ENCODE measurements at places on chromosomes 5 and 9. TPM values are rescaled to one million over a fixed set of nuclear protein-coding genes. Genes with fewer than 3 reads are reported as not detected.

- peak overlapping the region; percentile 96 for H3K27ac ChIP-seq
- DNase-seq: no peak
- peaks cover 72% of the 10 kb centered on the region for H3K4me1 ChIP-seq
- H3K36me3 ChIP-seq: peaks cover 3% of the 10 kb centered on the region
- no peak overlapping the region for H3K4me3 ChIP-seq
Observed at GRCh38 chr5:172149073-172149472, 39.0 kb downstream of the STK10 start.

DNA sequence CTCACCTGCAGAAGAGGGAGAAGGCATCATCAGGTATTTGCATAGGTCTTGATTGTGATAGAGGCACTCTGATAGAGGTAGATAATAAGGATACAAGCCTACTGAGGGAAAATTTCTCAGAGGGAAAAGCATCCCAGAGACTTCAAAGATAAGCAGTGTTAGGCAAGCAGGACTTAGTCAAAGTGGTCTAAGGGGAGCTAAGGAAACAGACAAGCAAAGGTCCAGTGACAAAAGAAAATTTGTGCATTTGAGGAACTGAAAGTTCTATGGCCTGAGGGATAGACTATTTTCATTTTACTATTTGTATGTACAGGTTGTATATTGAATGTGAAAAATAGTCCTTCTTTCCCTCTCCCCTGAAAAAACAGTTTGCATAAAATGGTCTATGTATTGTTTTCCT is 27.4 kb downstream of the OXCT1 start:
- H3K4me3 ChIP-seq: no peak overlapping the region
- H3K27me3 ChIP-seq: no peaks in the 10 kb centered on the region
- no peak for DNase-seq
- no peaks in the 10 kb centered on the region for H3K36me3 ChIP-seq
- no peak overlapping the region for H3K27ac ChIP-seq

GRCh38 chr5:63401436-63402046 is 560.7 kb downstream of the HTR1A start:
- DNase-seq: no peak
- H3K27me3 ChIP-seq: no peaks in the 10 kb centered on the region

- peaks cover 6% of the 10 kb centered on the region for H3K36me3 ChIP-seq
- peak within 1 kb of the TSS; percentile 88 for H3K27ac ChIP-seq
- H3K4me1 ChIP-seq: peaks cover 31% of the 10 kb centered on the region
- peak; percentile 92 for DNase-seq
- H3K27me3 ChIP-seq: no peaks in the 10 kb centered on the region
- H3K4me3 ChIP-seq: peak within 1 kb of the TSS; percentile 91
Observed at GRCh38 chr9:137618105-137619067, at the start of gene EHMT1. Gene EHMT1 (plus strand): TSS chr9:137619005. CDS start chr9:137619029, 24 bp downstream.

DNA sequence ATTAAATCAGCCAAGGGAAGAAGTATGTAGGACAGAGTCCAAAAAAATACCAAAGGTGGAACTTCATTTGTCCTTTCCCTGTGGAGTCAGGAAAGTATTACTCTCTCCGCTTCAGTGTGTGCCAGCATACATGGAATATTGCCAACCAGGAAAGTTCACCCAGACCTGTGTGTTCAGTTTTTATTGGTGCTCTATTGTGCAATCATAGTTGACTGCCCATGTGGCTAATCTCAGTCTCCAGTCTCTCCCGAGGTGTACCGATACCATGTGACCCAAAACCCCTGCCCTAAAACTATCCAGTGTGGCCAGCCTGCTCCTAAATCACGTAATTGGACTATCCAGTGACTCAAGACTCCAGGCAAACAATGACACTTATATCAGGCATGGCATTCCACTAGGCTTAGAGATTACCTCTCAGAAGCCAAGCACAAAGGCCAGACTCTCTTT is 38.8 kb downstream of the NFX1 start:
- H3K36me3 ChIP-seq: peaks cover 22% of the 10 kb centered on the region
- H3K4me3 ChIP-seq: no peak overlapping the region
- H3K27ac ChIP-seq: no peak overlapping the region
- H3K27me3 ChIP-seq: no peaks in the 10 kb centered on the region

DNA sequence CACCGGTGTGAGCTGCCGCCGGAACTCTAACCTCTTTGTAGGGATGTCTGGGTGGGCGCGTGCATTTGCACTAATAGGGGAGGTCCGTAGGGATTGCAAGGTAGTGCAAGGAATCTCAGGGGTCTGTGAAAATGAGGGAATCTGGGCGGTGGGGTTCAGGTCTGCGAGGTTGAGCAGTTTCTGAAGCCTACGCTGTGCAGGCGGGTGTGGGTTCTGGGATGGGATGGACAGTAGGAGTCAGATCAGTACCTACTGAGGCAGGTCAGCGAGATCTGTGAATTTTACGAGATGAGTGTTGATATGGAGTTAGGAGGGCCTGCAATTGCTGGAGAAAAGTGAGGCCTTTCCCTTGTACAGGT is 856 bp upstream of the ATOSB start:
- H3K27ac ChIP-seq: peak overlapping the region; percentile 94
- H3K4me1 ChIP-seq: peaks cover 44% of the 10 kb centered on the region
- H3K36me3 ChIP-seq: no peaks in the 10 kb centered on the region
- no peak for DNase-seq

DNA sequence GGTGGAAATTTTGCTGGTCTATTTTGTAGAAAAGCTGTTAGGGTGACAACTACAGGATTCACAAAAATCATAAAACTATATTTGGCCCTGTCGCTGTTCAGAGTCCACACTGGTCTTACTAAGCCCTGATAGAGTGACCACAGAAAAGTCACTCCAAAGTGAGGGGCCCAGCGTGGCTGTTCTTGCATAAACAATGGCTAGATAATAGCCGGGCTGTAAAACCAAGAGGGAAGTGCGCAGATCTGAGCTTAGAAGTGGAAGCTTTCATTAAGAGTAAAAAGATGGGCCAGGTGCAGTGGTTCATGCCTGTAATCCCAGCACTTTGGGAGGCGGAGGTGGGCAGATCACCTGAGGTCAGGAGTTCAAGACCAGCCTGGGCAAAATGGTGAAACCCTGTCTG is 15.5 kb upstream of the CTSL start:
- H3K27me3 ChIP-seq: peaks cover 6% of the 10 kb centered on the region
- H3K4me3 ChIP-seq: no peak overlapping the region
- H3K27ac ChIP-seq: no peak overlapping the region
- H3K4me1 ChIP-seq: peaks cover 7% of the 10 kb centered on the region
- DNase-seq: no peak

DNA sequence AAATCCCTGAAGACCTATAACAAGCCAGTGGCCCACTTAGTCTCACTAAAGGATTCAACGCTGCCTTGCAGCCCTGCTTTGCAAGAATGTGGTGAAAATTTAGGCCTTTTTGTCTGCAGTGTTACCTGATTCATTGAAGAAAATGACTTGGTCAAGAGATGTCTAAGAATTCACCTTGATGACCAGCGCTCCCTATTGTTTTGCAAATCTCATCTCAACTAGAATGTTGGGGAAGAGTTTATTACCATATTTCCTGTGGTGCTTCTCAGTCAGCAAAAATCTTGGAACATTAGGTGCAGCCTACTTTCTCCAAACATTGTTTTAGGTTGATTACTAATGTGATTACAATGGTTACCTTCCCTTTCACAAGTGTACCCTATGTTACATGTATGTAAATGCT is 53.5 kb downstream of the PLK2 start:
- H3K36me3 ChIP-seq: no peaks in the 10 kb centered on the region
- H3K27ac ChIP-seq: no peak overlapping the region
- H3K27me3 ChIP-seq: no peaks in the 10 kb centered on the region
- no peak for DNase-seq

GRCh38 chr5:2110934-2111462 is 228.3 kb upstream of the IRX4 start:
- no peak overlapping the region for H3K27ac ChIP-seq
- H3K4me1 ChIP-seq: no peaks in the 10 kb centered on the region
- peaks cover 3% of the 10 kb centered on the region for H3K27me3 ChIP-seq
- no peak for DNase-seq

- H3K27ac ChIP-seq: peak overlapping the region; percentile 25
- H3K4me3 ChIP-seq: peak overlapping the region; percentile 53
- peaks cover 20% of the 10 kb centered on the region for H3K4me1 ChIP-seq
- peaks cover 29% of the 10 kb centered on the region for H3K36me3 ChIP-seq
- no peak for DNase-seq
Observed at GRCh38 chr5:39015743-39016586, 58.2 kb downstream of the RICTOR start.

DNA sequence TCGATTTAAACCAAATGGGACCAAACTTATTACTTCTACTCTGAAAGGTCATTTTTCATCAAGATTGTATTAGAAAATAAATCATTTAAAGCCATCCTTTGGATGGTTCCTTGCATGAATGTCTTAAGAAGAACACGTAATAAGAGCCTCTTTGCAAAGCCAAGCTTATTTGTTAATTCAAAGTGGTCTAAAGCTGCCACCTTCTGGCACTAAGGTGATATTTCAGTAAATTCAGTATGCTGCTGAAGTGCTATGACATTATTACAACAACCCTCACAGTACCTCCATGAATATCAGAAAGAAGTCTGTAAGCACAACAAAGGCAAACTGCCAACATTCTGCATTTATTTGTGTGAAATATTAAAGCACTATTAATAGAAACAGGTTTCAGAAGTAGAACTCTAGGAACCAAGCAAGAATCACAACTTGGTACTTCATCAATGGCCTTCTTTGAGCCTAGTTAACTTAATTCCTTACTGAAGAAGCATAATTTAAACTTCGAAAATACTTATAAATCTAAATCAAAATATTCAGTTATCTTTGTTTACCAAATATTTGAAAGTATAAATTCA is 53.1 kb upstream of the TYRP1 start:
- no peak for DNase-seq
- H3K36me3 ChIP-seq: peaks cover 5% of the 10 kb centered on the region
- no peaks in the 10 kb centered on the region for H3K27me3 ChIP-seq
- no peaks in the 10 kb centered on the region for H3K4me1 ChIP-seq

DNA sequence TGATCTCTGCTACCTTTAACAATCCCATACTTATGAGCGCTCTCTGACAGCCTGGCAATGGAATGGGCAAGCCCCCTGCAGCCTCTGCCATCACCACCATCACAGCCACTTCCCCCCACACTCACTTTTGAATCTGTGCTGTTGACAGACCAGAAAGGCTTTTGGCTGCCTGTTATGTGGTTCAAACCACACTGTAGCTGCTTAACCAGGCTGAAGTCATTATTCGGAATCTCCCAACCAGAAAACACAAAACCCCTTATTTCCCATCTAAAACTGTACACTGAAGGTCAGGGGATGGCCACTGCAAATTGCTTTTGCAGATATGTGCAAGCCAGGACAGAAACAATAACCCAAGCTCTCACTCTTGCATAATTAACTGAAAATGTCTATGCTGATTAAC is 35.8 kb downstream of the PTCH1 start:
- peak; percentile 67 for DNase-seq
- peaks cover 10% of the 10 kb centered on the region for H3K36me3 ChIP-seq
- peaks cover 35% of the 10 kb centered on the region for H3K4me1 ChIP-seq
- peaks cover 8% of the 10 kb centered on the region for H3K27me3 ChIP-seq

GRCh38 chr5:40945111-40945510 is 35.8 kb downstream of the C7 start:
- no peaks in the 10 kb centered on the region for H3K36me3 ChIP-seq
- H3K27ac ChIP-seq: no peak overlapping the region
- peaks cover 2% of the 10 kb centered on the region for H3K27me3 ChIP-seq
- no peak for DNase-seq

- no peak for DNase-seq
- H3K36me3 ChIP-seq: no peaks in the 10 kb centered on the region
- H3K4me3 ChIP-seq: no peak overlapping the region
Observed at GRCh38 chr9:94076557-94076956, 7.7 kb upstream of the PTPDC1 start.

DNA sequence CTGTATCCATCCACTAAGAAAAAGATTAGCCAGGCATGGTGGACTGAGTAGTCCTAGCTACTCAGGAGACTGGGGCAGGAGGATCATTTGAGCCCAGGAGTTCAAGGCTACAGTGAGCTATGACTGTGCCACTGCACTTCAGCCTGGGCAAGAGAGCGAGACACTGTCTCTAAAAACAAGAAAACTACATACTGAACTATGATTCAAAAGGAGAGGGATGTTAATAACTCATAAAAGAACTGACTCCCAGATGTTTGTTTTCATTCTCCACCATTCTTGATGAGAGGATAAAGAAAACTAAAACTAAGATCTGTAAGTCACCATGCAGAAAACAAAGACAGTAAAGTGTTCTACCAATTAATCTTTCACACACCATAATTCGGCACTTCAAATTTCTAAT is 53.5 kb downstream of the AUH start:
- H3K36me3 ChIP-seq: peaks cover 14% of the 10 kb centered on the region
- no peak overlapping the region for H3K4me3 ChIP-seq
- no peak overlapping the region for H3K27ac ChIP-seq
- H3K4me1 ChIP-seq: peaks cover 30% of the 10 kb centered on the region
- no peaks in the 10 kb centered on the region for H3K27me3 ChIP-seq

DNA sequence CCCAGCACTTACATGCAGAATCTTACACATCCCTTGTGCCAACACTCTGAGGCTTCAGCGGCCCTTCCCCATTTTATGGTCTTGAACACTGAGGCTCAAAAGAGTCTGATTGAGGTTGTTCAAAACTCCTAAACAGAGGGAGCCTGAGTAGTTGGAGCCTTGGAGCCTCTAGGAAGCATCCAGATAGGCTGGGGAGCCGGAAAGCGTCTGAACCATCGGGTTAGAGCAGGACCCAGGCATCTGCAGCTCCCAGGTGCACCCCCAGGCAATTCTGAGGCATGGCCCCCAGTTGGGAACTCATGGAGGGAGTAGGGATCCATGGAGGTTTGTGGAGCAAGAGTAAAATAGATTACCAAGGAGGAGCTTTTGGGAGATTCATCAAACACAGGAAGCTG is 3.8 kb downstream of the OLFML2A start:
- no peak for DNase-seq
- H3K4me3 ChIP-seq: no peak overlapping the region
- H3K36me3 ChIP-seq: no peaks in the 10 kb centered on the region
- H3K27ac ChIP-seq: no peak overlapping the region
- H3K27me3 ChIP-seq: peaks cover 11% of the 10 kb centered on the region

- no peaks in the 10 kb centered on the region for H3K4me1 ChIP-seq
- H3K4me3 ChIP-seq: no peak overlapping the region
- no peaks in the 10 kb centered on the region for H3K36me3 ChIP-seq
- DNase-seq: no peak
Observed at GRCh38 chr9:75053869-75054268, 25.8 kb upstream of the CARNMT1 start.

- no peaks in the 10 kb centered on the region for H3K36me3 ChIP-seq
- peaks cover 25% of the 10 kb centered on the region for H3K27me3 ChIP-seq
- H3K4me3 ChIP-seq: no peak overlapping the region
- no peaks in the 10 kb centered on the region for H3K4me1 ChIP-seq
Observed at GRCh38 chr5:53434541-53434940, 45.9 kb upstream of the FST start.

ANXA2R gene
- 6.9 TPM for total RNA-seq

NTRK2 gene
- total RNA-seq: 0.24 TPM

EDIL3 gene
- total RNA-seq: not detected

GABRB2 gene
- not detected for total RNA-seq

BTNL3 gene
- not detected for total RNA-seq

MARVELD2 gene
- 0.56 TPM for total RNA-seq

PROB1 gene
- total RNA-seq: 6.6 TPM

Data from natural killer cell treated with Interleukin-12 subunit alpha and Interleukin-12 subunit beta and Interleukin-15 and Interleukin-18, amount 100 ng/mL, for 72 hours (primary cell).